Stimulated activated CD8-positive, alpha-beta memory T cell treated with anti-CD3 and anti-CD28 coated beads, Interleukin-2, amount 100 ng/mL, for 1 hour (primary cell): ENCODE measurements at places on chromosomes 11 and 22.

- DNase-seq = peak; percentile 61
These were observed at the start of gene TOMM22 for GRCh38 chr22:38681582-38682335. TSS of gene TOMM22 (plus strand) at chr22:38681957. CDS start at chr22:38681979, 22 bp downstream.

DNA sequence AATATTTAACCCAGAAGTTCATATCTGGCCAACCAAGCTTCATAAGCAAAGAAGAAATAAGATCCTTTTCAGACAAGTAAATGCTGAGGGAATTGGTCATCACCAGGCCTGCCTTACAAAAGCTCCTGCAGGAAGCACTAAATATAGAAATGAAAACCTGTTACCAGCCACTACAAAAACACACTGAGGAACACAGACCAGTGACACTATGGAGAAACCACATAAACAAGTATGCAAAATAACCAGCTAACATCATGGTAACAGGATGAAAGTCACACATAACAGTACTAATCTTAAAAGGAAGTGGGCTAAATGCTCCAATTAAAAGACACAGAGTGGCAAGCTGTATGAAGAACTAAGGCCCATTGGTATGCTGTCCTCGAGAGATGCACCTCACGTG is 311.4 kb downstream of the DYNC2H1 start:
- DNase-seq = no peak

DNA sequence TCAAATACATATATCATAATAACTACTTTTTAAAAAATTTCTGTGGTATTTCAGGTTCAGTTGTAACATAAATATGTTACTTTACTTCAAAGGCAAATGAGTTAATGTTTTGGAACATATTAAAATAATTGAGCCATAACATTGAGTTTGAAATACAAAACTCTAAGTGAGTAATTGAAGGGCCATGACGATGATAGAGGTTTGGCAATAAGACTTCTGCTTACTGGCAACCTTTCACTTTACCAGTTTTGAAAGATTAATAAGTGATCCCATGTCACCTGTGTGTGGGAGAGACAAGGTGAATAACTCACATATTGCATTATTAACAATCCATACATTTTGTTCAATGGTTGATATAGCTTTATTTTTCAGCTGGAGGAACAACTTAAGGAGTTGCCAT is 144.4 kb downstream of the GRIA4 start:
- DNase-seq = no peak

DNA sequence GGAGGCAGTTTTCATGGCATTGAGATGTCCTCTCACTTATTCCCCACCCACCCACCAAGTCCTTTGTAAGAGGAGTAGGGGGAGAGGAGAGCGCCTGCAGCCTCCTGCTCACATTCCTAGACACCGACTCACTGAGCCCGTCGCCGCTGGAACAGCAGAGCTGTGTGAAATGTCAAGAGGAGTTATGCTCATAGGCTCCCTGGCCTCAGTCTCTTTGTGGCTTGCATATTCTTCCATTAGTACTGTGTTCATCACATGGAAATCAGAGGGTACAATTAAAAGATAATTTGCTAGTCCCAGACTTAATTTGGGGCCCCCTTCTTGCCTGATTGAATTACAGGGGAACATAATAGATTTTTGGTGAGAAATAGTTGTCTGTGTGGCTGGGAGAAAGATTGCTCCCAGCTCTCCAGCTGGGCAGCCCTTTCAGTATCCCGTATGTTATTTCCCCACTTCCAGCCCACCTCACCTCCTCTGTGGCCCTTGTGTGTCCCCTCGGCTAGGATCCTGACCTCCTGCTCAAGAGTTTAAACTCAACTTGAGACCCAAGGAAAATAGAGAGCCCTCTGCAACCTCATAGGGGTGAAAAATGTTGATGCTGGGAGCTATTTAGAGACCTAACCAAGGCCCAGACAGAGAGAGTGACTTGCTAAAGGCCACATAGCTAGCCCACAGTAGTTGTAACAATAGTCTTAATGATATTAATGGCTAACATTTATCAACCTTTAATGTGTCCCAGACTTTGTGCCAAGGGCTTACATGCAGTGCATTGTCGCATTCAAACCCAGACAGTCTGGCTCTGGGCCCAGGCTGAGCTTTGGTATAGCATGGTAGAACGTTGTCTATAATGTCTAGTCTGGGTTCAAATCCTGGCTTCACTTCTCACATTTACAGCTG is 32.2 kb downstream of the LIMK2 start:
- DNase-seq = no peak

DNA sequence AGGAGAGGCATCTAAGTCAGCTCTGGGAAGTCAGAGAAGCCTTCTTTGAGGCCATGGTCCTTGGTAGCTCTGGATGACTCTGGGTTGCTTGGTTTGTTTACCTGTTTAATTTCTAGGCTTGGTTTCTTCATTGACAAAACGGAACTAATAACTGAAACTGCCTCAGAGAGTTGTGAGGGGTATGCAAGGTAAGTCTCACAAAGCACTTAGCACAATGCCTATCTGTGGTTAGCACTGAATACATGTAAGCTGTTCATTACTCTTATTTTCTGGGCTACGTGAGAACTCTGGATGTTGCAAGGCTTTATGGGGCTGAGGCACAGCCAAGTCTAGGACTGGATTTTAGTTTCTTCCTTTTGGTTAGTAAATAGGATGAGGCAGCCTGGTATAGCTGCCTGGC is 225.8 kb upstream of the NCAM1 start:
- DNase-seq = no peak

GRCh38 chr22:29253561-29254285 is 14.1 kb downstream of the RHBDD3 start:
- DNase-seq = no peak

DNA sequence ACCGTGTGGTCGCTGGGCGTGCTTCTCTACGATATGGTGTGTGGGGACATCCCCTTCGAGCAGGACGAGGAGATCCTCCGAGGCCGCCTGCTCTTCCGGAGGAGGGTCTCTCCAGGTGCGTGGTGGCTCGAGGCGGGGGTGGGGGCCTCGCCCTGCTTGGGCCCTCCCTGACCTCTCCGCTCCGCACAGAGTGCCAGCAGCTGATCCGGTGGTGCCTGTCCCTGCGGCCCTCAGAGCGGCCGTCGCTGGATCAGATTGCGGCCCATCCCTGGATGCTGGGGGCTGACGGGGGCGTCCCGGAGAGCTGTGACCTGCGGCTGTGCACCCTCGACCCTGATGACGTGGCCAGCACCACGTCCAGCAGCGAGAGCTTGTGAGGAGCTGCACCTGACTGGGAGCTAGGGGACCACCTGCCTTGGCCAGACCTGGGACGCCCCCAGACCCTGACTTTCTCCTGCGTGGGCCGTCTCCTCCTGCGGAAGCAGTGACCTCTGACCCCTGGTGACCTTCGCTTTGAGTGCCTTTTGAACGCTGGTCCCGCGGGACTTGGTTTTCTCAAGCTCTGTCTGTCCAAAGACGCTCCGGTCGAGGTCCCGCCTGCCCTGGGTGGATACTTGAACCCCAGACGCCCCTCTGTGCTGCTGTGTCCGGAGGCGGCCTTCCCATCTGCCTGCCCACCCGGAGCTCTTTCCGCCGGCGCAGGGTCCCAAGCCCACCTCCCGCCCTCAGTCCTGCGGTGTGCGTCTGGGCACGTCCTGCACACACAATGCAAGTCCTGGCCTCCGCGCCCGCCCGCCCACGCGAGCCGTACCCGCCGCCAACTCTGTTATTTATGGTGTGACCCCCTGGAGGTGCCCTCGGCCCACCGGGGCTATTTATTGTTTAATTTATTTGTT is 2.4 kb downstream of the PIM3 start:
- no peak for DNase-seq

DNA sequence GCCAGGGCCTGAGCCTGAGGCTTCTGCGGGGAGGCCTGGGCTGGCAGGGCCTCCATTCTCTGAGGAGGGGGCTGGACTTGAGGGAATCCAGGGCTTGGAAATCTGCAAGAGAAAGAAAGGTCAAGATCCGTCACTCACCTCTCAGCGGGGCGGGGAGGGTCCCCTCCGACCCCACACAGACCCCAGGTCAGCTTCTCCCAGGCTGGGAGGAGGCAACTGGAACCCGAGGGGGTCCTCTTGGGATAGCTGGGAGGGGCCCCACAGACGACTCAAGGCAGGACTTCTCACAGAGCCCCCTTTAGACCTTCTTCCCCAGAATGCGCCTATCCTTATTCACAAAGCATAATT is 11.0 kb downstream of the TNKS1BP1 start:
- no peak for DNase-seq

DNA sequence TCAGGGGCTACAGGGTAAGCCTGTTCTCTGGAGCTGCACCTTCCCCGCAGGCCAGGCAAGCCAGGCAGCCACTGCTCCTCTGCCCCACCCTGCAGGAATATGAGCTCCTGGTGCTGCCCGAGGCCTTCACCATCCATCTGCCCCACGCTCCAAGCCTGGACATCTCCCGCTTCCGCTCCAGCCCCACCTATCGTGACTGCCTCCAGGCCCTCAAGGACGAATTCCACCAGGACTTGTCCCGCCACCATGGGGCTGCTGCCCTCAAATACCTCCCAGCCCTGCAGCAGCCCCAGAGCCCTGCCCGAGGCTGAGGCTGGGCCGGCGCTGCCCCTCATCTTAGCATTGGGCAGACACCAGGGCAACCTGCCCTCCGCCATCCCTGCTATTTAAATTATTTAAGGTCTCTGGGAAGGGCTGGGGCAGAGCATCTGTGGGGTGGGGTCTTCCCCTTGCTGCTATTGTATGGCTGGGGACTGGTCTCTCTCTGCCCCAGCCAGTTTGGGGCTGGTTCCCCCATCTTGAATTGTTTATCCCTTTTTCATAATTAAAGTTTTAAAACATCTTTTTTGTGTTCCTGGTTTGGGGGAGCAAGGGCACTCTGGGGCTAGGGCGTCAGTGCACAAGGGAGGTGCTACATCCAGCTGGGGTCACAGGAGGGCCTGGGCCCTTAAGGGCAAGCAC is 6.2 kb downstream of the LARGE2 start:
- DNase-seq = no peak

- DNase-seq = no peak
These were observed 89.2 kb upstream of the E2F8 start for GRCh38 chr11:19329970-19330369.

DNA sequence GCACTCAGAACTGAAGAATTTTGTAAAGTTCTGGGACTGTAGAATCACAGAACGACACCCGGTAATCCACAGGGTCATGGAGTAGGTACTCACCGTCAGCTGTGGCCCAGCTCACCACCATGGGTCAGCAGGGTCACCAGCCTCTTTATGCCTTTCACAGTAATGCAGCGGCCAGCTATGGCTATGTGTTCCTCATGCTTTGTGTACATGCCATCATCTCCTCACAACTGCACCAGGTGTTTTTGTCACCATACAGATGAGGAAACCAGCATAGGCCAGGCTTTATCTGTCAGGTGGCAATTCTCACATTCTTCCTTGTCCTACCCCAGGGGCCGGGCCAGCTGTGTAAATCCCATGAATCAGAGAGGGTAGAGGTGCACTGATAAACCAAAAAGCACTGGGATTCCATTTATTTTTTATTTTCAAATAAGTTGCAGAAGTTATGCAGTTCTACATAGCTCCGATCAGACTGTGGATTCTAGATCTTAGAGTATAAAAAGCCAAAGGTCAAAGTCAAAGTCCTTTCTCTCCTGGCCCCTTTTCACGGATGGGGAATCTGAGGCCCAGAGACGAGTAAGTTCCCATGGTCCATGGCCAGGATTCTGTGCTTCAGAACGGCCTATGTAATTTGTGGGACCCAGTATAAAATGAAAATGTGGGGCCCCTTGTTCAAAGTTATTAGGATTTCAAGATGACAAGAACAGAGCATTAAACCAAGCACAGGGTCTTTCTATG is 17.5 kb downstream of the TSKU start:
- no peak for DNase-seq

DNA sequence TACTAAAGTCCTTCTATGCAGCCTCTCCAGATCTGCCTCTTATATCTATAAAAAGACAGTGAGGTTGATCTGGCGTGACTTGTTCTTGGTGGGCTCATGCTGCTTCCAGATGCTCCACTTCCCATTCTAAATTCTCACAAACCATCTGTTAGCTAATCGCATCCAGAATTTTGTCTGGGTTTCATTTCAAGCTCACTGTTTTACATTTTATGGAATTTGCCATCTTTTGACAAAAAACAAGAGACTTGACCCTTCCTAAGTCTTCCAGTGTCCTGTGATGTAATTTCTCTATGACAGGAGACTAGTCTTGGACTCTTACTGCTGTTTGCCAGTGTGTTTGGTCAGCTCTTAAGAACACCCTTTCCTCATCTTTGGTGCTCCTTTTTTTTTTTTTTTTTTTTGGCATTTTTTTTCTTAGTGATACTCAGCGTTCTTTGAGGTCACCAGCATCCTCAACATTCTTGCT is 23.0 kb downstream of the CRKL start:
- DNase-seq = no peak

DNA sequence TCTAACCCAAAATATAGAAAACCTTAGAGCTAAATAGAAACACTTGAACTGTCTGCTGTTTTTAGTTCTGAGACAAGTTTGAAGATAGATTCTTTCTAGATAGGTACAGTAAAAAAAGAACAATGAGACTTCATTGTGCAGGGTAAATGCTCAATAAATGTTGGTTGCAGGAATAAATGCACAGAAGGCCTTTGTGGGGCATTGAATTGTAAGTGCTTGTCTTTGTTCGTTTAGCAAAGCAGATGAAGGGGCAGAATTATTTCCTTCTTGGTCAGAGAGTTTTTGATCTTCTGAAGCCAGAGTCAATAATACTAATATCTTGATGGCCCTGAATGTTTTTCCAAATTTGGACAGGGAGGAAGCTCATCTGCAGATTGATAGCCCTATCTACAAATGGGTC is 340.4 kb downstream of the OPCML start:
- DNase-seq = no peak

DNA sequence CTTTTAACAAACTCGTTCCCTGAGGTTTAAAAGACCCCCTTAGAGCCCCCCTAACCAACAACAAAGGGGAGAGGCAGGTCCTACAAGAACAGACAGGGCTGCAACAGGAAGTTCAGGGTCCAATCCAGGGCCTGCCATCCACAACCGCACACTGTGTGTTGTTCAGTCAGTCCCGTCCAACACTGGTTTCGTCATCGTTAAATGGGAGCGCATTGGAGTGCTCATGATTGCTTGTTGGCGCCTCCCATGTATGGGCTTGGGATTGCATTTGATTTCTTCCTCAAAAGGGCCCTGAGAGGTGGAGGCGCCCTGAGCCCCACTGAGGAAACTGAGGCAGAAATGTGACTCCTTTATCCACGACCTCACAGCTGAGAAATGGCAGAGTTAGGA is 174.1 kb downstream of the MN1 start:
- no peak for DNase-seq

GRCh38 chr11:114019574-114019973 is 39.9 kb upstream of the ZBTB16 start:
- DNase-seq = no peak

DNA sequence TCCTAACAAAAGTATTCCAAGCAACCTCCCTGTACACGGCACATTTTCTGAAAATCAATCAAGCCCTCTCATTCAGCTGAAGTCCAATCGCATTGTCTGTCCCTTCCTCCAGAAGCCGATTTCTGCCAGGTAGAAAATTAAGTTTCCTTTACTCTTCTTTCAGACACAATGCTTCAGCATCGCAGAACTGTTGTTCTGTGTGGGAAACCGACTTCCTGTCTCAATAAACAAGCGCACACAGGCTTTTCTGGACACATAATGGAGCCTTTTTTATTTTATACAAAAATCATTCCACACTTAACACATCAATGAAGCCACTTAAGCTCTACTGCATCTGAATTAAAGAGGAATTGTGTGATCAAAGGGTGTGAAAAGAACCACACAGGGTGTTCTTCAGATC is 75.6 kb downstream of the BLID start:
- no peak for DNase-seq

- no peak for DNase-seq
These were observed 4.9 kb downstream of the ZFTA start for GRCh38 chr11:63763496-63764339.
